ENCODE measurements at places on chromosomes 6 and 20. TPM values are rescaled to one million over a fixed set of nuclear protein-coding genes. Genes with fewer than 3 reads are reported as not detected.

PRDM13 gene
- total RNA-seq = not detected

HSPA1L gene
- total RNA-seq = 1.9 TPM

COL20A1 gene
- total RNA-seq = not detected

AP5S1 gene
- total RNA-seq = 9.9 TPM

FAM184A gene
- 3.8 TPM for total RNA-seq

PEX7 gene
- 5.5 TPM for total RNA-seq

GRCh38 chr20:59784791-59785668, 148.4 kb downstream of the SYCP2 start:
- no peak overlapping the region for H3K4me3 ChIP-seq
- no peaks in the 10 kb centered on the region for H3K27me3 ChIP-seq
- no peaks in the 10 kb centered on the region for H3K36me3 ChIP-seq
- DNase-seq = no peak

GRCh38 chr20:34896086-34896621, 19.7 kb downstream of the ACSS2 start:
- H3K27ac ChIP-seq = peak overlapping the region; percentile 26
- H3K4me1 ChIP-seq = peaks cover 10% of the 10 kb centered on the region
- no peak overlapping the region for H3K4me3 ChIP-seq
- H3K36me3 ChIP-seq = no peaks in the 10 kb centered on the region

DNA sequence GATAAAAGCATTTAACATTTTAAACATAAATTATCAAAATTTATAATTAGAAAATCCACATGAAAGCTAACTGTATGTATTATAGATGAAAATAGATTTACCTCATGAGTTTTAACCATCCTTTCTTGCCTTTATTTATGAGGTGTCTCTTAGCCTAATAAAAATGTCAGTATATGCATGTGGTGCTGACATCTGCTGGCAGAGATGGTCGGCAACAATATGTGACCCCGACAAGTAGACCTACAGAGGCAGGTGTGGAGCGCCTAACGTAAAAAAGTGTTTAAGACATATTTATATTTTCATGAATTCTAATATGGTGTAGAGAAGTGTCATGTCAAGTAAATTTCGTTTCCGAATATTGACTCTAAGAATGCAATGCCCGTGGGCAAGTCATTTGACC, 149.0 kb upstream of the FUT9 start:
- no peak overlapping the region for H3K27ac ChIP-seq
- H3K4me1 ChIP-seq = no peaks in the 10 kb centered on the region
- no peaks in the 10 kb centered on the region for H3K36me3 ChIP-seq
- H3K27me3 ChIP-seq = no peaks in the 10 kb centered on the region

GRCh38 chr6:158068893-158069799, 87.5 kb downstream of the SYNJ2 start:
- no peak overlapping the region for H3K4me3 ChIP-seq
- no peaks in the 10 kb centered on the region for H3K4me1 ChIP-seq
- peak; percentile 82 for DNase-seq

GRCh38 chr6:169955731-169956437, 204.5 kb downstream of the ERMARD start:
- peak; percentile 45 for DNase-seq
- H3K36me3 ChIP-seq = no peaks in the 10 kb centered on the region
- no peak overlapping the region for H3K27ac ChIP-seq
- no peak overlapping the region for H3K4me3 ChIP-seq
- no peaks in the 10 kb centered on the region for H3K27me3 ChIP-seq

- no peak for DNase-seq
- H3K27ac ChIP-seq = no peak overlapping the region
- H3K27me3 ChIP-seq = no peaks in the 10 kb centered on the region
Observed at GRCh38 chr6:151497905-151498304, 4.1 kb downstream of the CCDC170 start.

DNA sequence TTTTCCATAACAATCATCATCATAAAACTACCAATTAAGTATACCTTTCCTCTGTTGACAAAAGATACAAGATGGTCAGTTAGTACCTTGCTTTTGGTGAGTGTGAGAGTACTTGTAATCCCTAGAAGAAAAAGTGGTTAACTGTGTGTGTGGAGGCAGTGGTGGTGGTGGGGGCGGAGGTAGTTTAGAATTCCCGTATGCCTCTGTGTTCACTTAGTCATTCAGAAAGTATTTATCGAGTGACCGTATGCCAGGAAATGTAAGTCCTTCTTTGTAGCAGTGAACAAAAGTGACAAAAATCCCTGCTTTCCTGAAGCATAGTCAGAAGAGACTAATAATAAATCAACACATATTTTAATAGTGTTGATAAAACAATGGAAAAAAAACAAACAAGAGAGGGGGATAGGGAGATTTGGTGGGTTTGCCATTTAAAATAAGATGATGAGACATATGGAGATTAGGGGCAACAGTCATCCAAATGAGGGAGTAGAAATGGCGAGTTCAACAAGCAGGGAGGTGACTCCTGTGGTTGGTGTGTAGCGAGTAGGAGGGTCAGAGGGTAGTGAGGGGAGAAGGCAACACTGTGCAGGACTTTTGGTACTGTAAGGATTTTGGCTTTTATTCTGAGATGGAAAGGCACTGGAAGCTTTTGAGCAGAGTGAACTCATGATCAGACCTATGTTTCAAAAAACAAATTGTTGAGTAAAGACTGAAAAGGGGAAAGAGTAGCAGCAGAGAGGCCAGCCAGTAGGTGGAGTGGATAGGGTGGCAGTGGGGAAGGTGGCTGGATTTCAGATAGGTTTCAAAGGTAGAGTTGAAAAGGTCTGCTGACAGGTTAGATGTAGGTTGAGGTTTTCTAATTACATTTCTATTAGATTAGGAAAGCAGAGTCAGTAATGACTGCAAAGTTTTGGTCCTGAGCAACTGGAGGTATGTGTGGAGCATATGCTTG, 40.3 kb upstream of the SIM1 start:
- peaks cover 4% of the 10 kb centered on the region for H3K4me1 ChIP-seq
- H3K36me3 ChIP-seq = no peaks in the 10 kb centered on the region
- H3K4me3 ChIP-seq = no peak overlapping the region
- H3K27me3 ChIP-seq = no peaks in the 10 kb centered on the region

DNA sequence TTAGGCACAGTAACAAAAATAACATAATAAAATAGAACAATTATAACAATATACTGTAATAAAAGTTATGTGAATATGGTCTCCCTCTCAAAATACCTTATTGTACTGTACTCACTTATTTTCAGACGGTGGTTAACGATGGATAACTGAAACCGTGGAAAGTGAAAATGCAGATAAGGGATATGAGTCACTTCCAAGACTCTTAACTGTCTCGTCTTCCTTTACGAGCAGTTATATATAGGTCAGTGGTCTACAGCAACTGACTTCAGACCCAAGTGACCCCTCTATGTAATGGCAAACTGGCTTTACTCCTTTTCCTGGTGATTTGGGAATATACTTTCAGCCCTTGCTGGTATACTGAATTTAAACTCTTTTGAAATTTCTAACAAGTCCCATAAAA, 261.4 kb downstream of the SLC35F1 start:
- no peak overlapping the region for H3K27ac ChIP-seq
- H3K36me3 ChIP-seq = no peaks in the 10 kb centered on the region
- H3K4me3 ChIP-seq = no peak overlapping the region
- H3K4me1 ChIP-seq = no peaks in the 10 kb centered on the region

GRCh38 chr20:34385464-34385863, 22.4 kb downstream of the ITCH start:
- H3K36me3 ChIP-seq = no peaks in the 10 kb centered on the region
- no peak overlapping the region for H3K27ac ChIP-seq
- H3K27me3 ChIP-seq = no peaks in the 10 kb centered on the region
- no peaks in the 10 kb centered on the region for H3K4me1 ChIP-seq
- DNase-seq = no peak

DNA sequence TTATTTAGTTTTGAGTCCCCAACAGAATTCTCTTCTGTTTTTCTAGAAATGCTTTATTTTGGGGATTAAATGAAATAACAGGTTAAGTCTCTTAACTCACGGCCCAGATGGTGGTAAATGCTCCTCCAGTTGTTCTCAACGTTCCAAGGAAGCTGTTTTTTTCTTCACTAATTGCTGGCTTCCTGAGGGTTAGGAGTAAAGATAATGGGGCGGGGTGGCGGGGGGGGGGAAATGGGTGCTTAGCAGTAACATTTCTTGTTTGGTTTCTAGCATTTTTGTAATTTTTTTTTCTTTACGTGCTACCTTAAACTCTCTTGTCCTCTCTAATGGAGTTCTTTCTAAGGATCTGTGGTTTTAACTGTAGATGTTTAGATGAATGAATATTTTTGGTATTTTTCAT, 2.2 kb downstream of the SRSF3 start:
- peaks cover 11% of the 10 kb centered on the region for H3K36me3 ChIP-seq
- no peak for DNase-seq
- peak overlapping the region; percentile 88 for H3K4me3 ChIP-seq

DNA sequence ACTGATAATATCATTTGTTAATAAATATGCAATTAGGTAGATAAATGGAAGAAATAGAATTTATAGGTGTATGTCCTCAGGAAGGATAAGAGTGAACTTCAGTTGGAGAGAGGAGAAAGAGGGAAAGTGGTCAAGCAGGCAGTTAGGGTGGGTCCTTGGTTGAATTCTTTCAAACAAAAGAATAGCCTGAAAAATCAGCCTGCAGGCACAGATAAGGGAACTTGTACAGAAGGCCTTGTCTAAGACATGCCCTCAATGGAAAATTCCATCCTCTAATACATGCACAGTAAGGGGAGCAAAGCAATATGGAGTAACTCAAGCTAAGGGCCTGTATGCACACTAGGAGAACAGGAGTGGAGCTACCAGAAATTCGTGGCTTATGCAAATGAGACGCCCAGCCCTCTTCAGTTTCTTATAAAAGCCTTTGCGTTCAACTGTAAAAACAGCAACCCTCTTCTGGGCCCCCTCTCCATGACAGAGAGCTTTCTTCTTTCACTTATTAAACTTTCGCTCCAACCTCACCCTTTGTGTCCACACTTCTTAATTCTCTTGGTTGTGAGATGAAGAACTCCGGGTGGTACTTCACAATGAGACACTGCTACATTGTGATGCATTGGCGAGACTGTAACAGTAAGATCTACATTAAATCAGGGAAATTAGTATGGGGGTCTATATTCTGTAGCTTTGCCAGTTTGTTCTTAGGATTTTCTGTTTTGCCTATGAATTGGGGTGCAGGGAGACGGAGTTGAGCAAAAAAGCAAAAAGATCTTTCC, 147.0 kb downstream of the HS3ST5 start:
- H3K27ac ChIP-seq = no peak overlapping the region
- no peak overlapping the region for H3K4me3 ChIP-seq
- no peak for DNase-seq
- H3K36me3 ChIP-seq = no peaks in the 10 kb centered on the region

DNA sequence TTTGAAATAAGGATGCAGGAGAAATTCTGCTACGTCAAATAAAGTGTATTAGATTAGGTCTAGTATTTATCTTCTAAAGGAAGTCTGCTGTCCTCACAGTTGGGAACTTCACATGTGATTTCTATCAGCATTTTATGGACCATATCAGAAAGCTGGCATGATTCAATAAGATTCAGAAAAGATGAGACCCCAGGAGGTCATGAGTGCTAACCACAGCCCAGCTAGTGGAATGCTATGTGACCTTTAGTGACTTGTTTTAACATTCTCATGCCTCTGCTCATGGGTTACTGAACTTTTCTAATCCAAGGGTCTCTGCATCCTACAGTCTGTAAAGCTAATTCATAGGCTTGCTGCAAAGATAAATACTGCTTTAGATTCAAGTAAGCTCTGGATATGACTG, 150.1 kb downstream of the GMPR start:
- no peaks in the 10 kb centered on the region for H3K36me3 ChIP-seq
- H3K27me3 ChIP-seq = no peaks in the 10 kb centered on the region
- peaks cover 7% of the 10 kb centered on the region for H3K4me1 ChIP-seq
- no peak overlapping the region for H3K4me3 ChIP-seq
- DNase-seq = no peak

GRCh38 chr6:169827290-169827717, 75.9 kb downstream of the ERMARD start:
- no peak for DNase-seq
- H3K27ac ChIP-seq = no peak overlapping the region
- H3K4me1 ChIP-seq = no peaks in the 10 kb centered on the region
- H3K27me3 ChIP-seq = no peaks in the 10 kb centered on the region

DNA sequence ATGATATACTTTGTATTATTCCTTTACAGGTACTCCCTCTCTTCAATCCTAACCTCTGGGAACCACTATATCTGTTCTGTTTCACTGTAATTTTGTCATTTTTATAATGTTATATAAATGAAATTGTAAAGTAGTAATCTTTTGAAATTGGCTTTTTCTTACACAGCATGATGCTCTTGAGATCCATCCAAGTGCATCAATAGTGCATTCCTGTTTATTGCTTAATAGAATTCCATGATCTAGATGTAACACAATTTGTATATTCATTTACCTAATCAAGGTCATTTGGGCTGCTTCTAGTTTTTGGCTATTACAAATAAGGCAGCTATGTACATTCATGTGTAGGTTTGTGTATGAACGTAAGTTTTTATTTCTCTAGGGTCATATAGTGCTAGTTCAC, 174.6 kb downstream of the KHDC1L start:
- no peak overlapping the region for H3K4me3 ChIP-seq
- no peak overlapping the region for H3K27ac ChIP-seq
- no peaks in the 10 kb centered on the region for H3K27me3 ChIP-seq
- no peaks in the 10 kb centered on the region for H3K36me3 ChIP-seq

DNA sequence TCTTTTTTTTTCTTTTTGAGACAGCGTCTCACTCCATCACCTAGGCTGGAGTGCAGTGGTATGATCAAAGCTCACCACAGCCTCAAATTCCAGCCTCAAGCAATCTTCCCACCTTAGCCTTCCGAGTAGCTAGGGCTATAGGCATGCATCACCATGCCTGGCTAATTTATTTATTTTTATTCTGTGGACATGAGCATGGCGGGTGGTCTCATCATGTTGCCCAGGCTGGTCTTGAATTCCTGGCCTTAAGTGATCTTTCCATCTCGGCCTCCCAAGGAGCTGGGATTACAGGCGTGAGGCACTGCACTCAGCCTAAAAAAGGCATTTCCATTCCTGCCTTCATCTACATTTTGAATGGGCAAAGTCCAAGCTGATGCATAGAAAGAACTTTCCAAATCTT, 56.2 kb upstream of the BEND3 start:
- no peaks in the 10 kb centered on the region for H3K4me1 ChIP-seq
- H3K4me3 ChIP-seq = no peak overlapping the region
- H3K36me3 ChIP-seq = no peaks in the 10 kb centered on the region
- H3K27ac ChIP-seq = no peak overlapping the region

GRCh38 chr6:7912736-7913517, 2.3 kb upstream of the TXNDC5 start:
- no peaks in the 10 kb centered on the region for H3K4me1 ChIP-seq
- no peaks in the 10 kb centered on the region for H3K36me3 ChIP-seq
- DNase-seq = no peak
- no peaks in the 10 kb centered on the region for H3K27me3 ChIP-seq
- no peak overlapping the region for H3K4me3 ChIP-seq

- no peaks in the 10 kb centered on the region for H3K27me3 ChIP-seq
- H3K4me1 ChIP-seq = no peaks in the 10 kb centered on the region
- no peaks in the 10 kb centered on the region for H3K36me3 ChIP-seq
- H3K27ac ChIP-seq = no peak overlapping the region
Observed at GRCh38 chr6:79864001-79864400, 83.4 kb downstream of the ELOVL4 start.

All from aorta (tissue), 5 donors.